CD4-positive, alpha-beta memory T cell (primary cell): ENCODE measurements at places on chromosomes 5 and 9. TPM values are rescaled to one million over a fixed set of nuclear protein-coding genes. Genes with fewer than 3 reads are reported as not detected.

Gene PNPLA7
- polyA plus RNA-seq = 0.98 TPM

Gene PCDHGA9
- not detected for polyA plus RNA-seq

Gene TXNDC8
- not detected for polyA plus RNA-seq

Gene GABRA1
- not detected for polyA plus RNA-seq

Gene ZNF462
- 1.8 TPM for polyA plus RNA-seq

Gene SREK1IP1
- polyA plus RNA-seq = 28.3 TPM

Gene HRH2
- 0.63 TPM for polyA plus RNA-seq

Gene IFNE
- not detected for polyA plus RNA-seq

Gene INSL6
- polyA plus RNA-seq = not detected

Gene PITX1
- polyA plus RNA-seq = not detected

Gene SPINK14
- polyA plus RNA-seq = not detected

Gene TRIM52
- 47.2 TPM for polyA plus RNA-seq

Gene SNCAIP
- polyA plus RNA-seq = not detected

Gene LHX2
- polyA plus RNA-seq = not detected

Gene SLCO6A1
- polyA plus RNA-seq = not detected

Gene PTTG1
- 20.2 TPM for polyA plus RNA-seq

Gene PCDHB10
- polyA plus RNA-seq = not detected

Gene PLK2
- 6.5 TPM for polyA plus RNA-seq

Gene EEIG1
- 205 TPM for polyA plus RNA-seq

Gene PFN3
- not detected for polyA plus RNA-seq

Gene NR6A1
- not detected for polyA plus RNA-seq

Gene TRIM7
- 0.69 TPM for polyA plus RNA-seq

Gene TMOD1
- 2.1 TPM for polyA plus RNA-seq

Gene FGF1
- polyA plus RNA-seq = not detected

Gene AUH
- polyA plus RNA-seq = 9.9 TPM

Gene MLANA
- 0.59 TPM for polyA plus RNA-seq

Gene CXCL14
- not detected for polyA plus RNA-seq

Gene GRIN1
- not detected for polyA plus RNA-seq

Gene WDR38
- polyA plus RNA-seq = not detected

Gene MTAP
- 22.5 TPM for polyA plus RNA-seq

Gene ABCA1
- 1.0 TPM for polyA plus RNA-seq

Gene FOXD4
- not detected for polyA plus RNA-seq

Gene ZFP37
- polyA plus RNA-seq = 3.0 TPM

Gene MEGF10
- not detected for polyA plus RNA-seq

Gene PCDHAC2
- not detected for polyA plus RNA-seq

Gene IL9
- polyA plus RNA-seq = not detected

Gene PCDHGA11
- not detected for polyA plus RNA-seq

Gene PCDHA9
- polyA plus RNA-seq = not detected

Gene IFNK
- polyA plus RNA-seq = not detected

Gene FREM1
- polyA plus RNA-seq = not detected
